ENCODE measurements at places on chromosomes 5 and 9.

- DNase-seq, result no peak
Observed at GRCh38 chr9:98401140-98402018, 145.9 kb upstream of the TBC1D2 start.

DNA sequence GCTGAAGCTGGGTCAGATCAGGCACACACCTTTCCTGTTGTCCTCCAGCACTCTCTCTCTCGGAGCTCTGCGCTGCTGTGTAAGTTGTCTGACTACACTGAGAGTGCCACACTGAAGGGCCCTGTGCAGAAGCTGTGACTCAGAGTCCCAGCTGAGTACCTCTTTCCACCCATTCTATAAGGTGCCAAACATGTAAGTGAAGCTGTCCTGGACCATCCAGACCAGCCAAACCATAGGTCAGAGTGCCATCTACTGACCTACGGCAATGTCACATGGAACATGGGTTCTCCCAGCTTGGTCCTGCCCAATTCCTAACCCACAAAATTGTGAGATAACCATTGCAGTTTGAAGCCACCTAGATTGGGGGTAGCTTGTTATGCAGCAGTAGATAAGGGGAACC lies 68.2 kb downstream of the ADCY2 start:
- no peak for DNase-seq

DNA sequence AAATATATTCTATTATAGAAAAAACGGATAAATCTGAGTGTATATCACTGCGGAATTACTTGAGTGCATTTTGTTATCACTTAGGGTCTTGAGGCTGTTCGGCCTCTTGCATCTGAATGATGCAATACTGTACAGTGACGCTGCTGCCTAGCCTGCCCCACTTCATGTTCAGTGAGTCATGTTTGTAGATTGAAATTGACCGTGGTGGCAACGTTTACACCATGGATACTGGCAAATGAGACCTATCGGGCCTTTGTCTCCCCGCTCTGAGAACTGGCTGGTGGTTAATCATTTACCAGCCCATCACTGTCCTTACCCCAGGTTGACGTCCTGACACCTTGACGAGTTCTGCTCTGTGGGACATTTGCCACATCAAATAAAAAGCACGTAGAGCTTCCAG lies 510.1 kb upstream of the ADAMTS16 start:
- no peak for DNase-seq

DNA sequence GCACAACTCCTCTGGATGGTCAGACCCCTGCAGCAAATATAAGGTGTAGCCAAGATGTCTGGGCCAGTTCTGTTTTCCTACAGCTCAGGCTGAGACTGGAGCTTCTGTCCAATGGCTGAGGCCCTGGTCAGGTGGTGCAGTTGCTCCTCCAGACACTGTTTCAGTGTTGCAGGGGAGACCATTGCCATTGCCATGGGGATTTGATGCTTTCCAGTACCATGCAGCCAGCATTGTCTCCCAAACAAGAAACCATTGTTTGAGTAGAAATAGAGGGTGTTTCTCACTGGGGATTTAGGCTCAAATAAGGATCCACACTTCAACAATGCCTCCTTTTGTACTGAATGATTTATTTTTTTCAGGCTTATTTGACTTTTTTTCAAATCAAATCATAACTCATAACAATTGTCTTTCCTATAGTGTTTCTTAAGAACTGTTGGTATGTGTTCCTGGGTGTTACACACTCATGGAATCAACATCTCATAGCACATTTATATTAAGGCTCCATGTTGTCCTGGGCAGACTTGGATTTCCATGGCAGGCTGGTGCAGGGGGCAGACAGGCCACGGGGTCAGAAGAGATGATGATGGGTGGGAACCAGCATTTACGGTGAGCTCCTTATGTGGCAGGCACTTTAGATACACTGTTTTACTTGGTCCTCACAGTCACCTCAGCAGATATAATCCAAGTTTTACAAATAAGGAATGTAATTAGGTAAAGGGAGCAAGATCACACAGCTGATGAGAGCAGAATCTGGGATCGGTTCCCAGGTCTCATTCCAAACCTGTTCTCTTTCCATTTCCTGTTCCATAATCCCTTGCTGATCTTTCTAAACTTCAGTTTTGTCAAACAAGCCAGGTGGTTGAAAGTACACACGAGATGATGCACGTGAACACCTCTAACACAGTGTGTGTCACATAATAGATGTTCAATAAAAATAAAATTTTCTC lies 95.9 kb upstream of the GNAQ start:
- DNase-seq, result no peak

GRCh38 chr5:97838214-97838613 lies 655.2 kb upstream of the RIOK2 start:
- DNase-seq, result no peak

DNA sequence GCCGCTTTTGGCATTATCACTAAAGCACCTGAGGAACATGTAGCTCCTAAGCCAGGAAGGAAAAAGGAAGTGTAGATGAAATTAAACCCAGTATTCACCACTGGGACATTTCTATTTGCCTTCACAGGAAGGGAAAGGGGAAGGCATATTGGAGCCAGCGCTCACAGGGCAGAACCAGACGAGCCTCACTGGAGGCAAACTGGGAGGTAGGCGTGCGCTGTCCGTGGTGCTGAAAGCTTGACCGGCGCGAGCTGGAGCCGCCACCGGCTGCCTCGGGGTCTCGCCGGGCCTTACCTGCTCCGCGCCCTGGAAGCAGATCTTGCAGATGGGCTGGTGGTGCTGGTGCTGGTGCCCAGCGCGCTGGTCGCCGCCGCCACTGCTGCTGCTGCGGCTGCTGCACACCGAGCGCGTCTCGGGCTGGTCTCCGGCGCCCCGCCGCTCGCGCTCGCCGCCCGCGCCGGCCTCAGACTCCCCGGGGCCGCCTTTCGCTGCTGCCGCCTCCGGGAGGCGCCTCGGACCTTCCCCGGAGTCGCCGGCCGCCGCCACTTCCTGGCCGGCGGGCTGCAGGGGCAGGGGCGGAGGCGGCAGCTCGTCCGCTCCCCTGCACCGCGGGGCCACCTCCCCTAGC lies 732 bp downstream of the MARCHF11 start:
- DNase-seq, result peak; percentile 39

Data from NCI-H2029 (cell line).